Mesothelial cell of epicardium (in vitro differentiated cells): ENCODE measurements at places on chromosomes 1 and 21.

DNA sequence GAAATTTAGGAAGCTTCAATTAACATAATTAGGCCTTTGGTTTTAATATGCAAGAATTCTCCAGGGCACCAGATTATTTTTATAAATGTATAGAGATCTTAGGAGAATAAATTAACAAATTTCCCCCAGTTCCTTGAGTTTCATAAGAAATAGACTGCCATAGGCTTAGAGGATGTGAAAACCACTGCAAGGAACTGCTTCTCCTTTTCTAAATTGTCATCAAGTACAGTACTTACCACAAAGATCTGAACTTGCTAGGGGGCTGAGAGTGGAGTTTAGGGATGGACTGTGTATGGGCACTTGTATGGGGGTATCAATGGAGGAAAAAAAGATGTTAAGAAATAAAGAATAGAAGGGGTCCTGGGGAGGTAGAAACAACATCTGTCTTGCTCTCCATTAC lies 31.1 kb downstream of the LHX8 start:
- no peaks in the 10 kb centered on the region for H3K4me1 ChIP-seq
- H3K27me3 ChIP-seq, result peaks cover 25% of the 10 kb centered on the region
- DNase-seq, result no peak
- no peaks in the 10 kb centered on the region for H3K36me3 ChIP-seq
- no peak overlapping the region for H3K4me3 ChIP-seq

- DNase-seq, result no peak
- H3K4me3 ChIP-seq, result no peak overlapping the region
- H3K36me3 ChIP-seq, result no peaks in the 10 kb centered on the region
- no peaks in the 10 kb centered on the region for H3K4me1 ChIP-seq
- peaks cover 20% of the 10 kb centered on the region for H3K27me3 ChIP-seq
- H3K27ac ChIP-seq, result no peak overlapping the region
These were observed 303.5 kb upstream of the KAZN start for GRCh38 chr1:14294860-14295536.

GRCh38 chr1:118116909-118117308 lies 68.1 kb downstream of the SPAG17 start:
- H3K36me3 ChIP-seq, result no peaks in the 10 kb centered on the region
- no peak overlapping the region for H3K27ac ChIP-seq
- no peak for DNase-seq
- H3K27me3 ChIP-seq, result no peaks in the 10 kb centered on the region

DNA sequence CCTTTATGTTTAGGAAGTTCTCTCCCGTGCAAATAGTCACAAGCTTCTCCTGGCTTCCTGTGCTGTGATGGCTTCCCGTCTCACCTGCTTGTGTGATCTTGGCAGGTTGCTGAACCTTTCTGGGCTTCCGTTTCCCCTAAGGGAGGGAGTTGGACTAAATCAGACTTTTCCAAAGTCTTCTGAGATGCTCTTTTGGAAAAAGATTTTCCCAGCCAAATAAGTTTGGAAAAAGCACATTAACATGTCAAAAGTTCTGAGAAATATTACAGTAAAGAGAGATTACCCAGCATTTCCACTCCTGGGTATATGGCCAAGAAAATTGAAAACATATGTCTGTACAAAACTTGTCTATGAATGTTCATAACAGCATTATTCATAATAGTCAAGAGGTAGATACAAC lies 36.0 kb upstream of the TENT5C start:
- no peak overlapping the region for H3K27ac ChIP-seq
- peaks cover 10% of the 10 kb centered on the region for H3K4me1 ChIP-seq
- no peak overlapping the region for H3K4me3 ChIP-seq
- no peak for DNase-seq
- no peaks in the 10 kb centered on the region for H3K36me3 ChIP-seq

DNA sequence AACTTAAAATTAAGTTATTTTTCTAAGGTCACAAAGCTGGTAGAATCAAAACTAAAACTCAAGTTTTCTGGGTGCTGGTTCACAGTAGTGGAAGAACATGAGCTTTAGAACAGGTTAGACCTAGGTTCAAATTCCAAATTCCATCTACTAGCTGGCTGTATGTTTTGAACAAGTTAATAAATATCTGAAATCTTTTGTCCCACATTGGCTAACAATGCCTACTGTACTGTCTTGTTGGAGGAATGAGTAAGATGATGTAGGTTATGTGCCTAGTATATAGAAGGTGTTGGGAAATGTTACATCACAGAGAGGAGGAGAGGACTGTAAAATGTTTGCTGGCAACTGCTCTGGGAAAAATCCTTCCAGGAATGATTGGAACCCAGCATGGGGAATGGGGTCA lies 14.0 kb upstream of the CD247 start:
- no peak overlapping the region for H3K4me3 ChIP-seq
- H3K4me1 ChIP-seq, result peaks cover 6% of the 10 kb centered on the region
- H3K27ac ChIP-seq, result no peak overlapping the region
- DNase-seq, result no peak
- no peaks in the 10 kb centered on the region for H3K36me3 ChIP-seq

DNA sequence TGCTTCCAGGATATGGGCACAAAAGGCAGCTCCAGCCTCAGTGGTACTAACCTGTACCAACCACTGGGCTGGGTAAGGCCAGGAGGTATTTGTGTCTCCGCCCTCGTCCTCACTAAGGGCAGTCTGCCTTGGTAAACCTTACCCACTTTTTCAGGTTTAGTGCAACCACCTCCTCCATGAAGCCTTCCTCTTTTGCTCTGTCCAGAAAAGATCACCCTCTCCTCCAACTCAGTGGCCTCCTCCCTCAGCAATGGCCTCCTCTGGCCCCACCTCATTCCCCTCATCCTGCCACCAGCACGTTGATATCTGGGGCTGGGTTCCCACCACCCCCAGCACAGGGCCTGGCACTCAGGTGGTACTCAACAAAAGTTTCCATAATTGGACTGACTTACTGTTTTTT lies 161.5 kb downstream of the GRIK3 start:
- no peak overlapping the region for H3K27ac ChIP-seq
- H3K36me3 ChIP-seq, result no peaks in the 10 kb centered on the region
- H3K27me3 ChIP-seq, result peaks cover 22% of the 10 kb centered on the region
- no peak overlapping the region for H3K4me3 ChIP-seq
- no peak for DNase-seq

- no peak for DNase-seq
- H3K27ac ChIP-seq, result no peak overlapping the region
- peaks cover 48% of the 10 kb centered on the region for H3K27me3 ChIP-seq
- peak overlapping the region; percentile 51 for H3K4me3 ChIP-seq
- H3K36me3 ChIP-seq, result no peaks in the 10 kb centered on the region
These were observed 1.5 kb upstream of the SCP2 start for GRCh38 chr1:52925571-52926005.

DNA sequence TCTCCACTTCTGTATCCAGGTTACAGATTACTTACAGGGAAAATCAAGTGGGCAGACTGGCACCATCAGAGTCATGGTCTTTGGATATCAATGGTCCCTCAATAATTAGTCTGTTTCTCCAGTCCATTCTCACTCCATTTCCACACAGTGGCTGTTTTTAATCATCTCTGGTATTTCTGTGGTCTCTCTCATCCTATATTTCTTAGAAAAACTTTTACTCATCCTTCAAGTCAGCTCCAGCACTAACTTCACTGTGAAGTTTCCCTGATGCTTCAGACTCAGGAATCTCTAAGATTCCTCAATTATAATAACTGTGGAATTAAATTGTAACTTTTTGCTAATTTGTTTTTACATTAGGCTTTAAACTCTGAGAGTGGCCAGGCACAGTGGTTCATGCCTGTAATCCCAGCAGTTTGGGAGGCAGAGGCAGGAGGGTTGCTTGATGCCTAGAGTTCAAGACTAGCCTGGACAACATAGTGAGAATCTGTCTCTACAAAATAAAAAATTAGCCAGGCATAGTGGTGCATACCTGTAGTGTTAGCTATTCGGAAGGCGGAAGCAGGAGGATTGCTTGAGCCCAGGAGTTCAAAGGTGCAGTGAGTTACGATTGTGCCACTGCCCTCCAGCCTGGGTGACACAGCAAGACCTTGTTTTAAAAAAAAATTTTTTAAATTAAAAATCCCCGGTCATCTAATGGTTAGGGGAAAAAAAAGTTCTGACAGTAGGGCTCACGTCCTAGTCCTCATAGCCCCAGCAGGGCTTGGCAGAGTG lies 10.6 kb downstream of the CD160 start:
- no peaks in the 10 kb centered on the region for H3K4me1 ChIP-seq
- H3K36me3 ChIP-seq, result no peaks in the 10 kb centered on the region
- no peaks in the 10 kb centered on the region for H3K27me3 ChIP-seq
- no peak overlapping the region for H3K4me3 ChIP-seq

- H3K36me3 ChIP-seq, result no peaks in the 10 kb centered on the region
- H3K4me3 ChIP-seq, result no peak overlapping the region
- no peak for DNase-seq
- H3K27me3 ChIP-seq, result peaks cover 70% of the 10 kb centered on the region
- H3K27ac ChIP-seq, result no peak overlapping the region
- H3K4me1 ChIP-seq, result peaks cover 16% of the 10 kb centered on the region
These were observed 86.0 kb downstream of the UBIAD1 start for GRCh38 chr1:11358984-11359383.

DNA sequence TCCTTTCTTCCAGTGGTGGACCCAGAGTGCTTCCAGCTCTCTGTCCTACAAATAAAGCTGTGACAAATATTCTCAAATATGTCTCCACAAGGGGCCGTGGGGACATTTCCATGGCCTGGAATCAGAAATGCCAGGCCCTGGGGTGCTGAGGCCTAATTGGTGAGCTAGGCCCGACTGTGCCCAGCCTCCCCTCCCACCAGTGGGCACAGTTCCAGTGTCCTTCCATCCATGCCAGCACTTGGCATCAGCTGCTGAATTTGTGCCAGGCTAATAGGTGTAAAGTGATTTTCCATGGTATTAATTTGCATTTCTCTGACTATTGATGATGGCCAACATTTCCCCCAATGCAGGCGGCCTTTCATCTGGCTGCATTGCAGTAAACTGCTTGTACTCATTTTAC lies 48.5 kb upstream of the B3GALT5 start:
- H3K4me3 ChIP-seq, result no peak overlapping the region
- no peak for DNase-seq
- H3K4me1 ChIP-seq, result no peaks in the 10 kb centered on the region
- no peaks in the 10 kb centered on the region for H3K36me3 ChIP-seq
- no peaks in the 10 kb centered on the region for H3K27me3 ChIP-seq
